ENCODE measurements at places on chromosomes 4 and X.

DNA sequence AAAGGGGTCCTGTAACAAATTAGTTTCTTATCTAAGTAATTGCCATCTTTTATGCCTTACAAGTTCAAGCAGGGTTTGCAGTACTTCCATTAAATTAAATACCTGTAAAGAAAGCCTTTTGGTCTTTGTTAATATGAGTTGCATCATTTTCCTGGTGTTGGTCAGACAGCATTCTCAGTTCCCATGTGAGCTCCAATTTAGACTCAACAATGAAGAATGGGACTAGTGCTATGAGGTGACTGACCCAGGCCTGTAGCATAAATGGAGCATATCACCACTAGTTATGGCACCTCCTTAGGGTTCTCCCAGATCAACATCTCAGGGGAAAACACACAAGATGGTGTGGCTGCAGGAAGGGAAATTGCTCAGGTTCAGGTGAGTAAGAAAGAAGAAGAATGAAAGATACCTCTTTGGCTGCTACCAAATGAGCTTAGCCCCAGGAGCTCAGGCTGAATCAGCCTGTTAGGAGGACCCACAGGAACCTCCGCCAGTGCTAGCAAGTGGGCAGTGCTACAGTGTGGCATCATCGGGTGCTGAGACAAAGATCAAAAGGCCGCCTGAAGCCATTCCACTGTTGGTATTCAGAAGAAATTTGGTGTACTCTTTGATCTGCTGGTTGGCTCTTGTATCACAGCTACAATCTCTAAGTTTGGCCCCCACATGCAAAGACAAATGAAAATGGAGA is 1.8 kb downstream of the TTC29 start:
- no peak for DNase-seq

- no peak for DNase-seq
These were observed 34.7 kb upstream of the NYX start for GRCh38 chrX:41412261-41413081.

GRCh38 chrX:147779173-147779572 is 132.5 kb upstream of the FMR1 start:
- DNase-seq = no peak

DNA sequence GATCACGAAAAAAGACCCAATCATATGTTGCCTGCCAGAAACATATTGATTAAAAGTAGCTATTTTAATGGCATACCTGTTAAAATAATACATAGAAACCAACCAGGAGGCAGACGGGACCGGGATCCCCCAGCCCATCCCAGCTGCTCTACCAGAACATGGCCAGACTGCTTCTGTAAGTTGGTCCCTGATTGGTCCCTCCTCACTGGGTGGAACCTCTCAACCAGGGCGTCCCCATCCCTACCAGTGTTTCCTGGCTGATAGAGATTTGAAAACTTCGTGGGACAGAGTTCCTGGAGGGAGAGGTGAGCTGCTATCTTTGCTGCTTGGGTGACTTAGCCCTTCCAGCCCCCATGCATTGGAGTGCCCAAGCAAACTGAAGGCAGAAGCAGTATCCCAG is 256.2 kb downstream of the TRAM1L1 start:
- DNase-seq = no peak

DNA sequence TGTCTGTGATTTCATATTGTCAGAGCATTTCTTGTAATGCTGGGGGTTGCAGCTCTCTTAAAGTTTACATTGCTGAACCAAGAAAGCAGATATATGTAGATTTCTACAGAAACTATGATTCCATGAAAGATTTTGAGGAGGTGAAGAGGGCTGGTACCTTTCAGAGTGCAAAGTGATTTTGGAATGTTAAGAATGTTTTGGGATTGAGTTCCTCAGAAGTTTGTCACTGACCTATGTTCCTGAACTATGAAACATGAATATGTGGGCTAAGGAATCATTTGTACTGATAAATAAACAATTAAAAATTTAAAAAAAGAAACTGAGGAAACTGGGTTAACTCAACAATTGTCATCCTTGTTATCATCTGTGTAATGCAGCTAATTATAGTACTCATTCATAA is 12.3 kb upstream of the CHIC2 start:
- no peak for DNase-seq

- DNase-seq = no peak
These were observed 252.1 kb upstream of the KLHL4 start for GRCh38 chrX:87265518-87265917.

DNA sequence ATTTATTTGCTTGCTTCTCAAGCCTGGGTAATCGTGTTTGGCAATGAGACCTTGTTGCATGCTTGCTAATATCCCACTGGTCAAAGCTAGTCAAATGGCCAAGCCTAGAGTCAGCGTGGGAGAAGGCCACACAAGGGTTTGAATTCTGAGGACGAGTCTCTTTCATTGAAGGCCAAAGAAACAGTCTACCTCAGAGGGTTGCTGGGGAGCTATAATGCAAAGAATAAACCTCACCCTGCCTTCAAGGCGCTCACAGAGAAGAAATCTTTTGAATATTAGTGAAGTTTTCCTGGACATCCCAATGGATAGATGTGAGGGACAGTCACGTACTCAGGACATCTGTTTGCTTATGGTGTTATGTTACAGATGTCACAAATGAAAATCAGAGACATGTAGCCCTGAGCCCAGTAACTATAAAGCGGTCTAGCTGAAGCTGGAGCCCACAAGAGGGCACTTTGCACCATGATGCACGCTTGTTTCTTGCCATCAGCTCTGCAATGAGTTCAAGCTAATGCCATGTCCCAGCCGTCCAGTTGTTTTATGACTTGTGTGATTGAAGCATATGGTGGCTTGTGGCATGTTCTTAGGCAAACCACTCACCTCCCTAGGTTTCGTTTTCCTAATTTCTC is 1.1 kb upstream of the TLR3 start:
- no peak for DNase-seq

DNA sequence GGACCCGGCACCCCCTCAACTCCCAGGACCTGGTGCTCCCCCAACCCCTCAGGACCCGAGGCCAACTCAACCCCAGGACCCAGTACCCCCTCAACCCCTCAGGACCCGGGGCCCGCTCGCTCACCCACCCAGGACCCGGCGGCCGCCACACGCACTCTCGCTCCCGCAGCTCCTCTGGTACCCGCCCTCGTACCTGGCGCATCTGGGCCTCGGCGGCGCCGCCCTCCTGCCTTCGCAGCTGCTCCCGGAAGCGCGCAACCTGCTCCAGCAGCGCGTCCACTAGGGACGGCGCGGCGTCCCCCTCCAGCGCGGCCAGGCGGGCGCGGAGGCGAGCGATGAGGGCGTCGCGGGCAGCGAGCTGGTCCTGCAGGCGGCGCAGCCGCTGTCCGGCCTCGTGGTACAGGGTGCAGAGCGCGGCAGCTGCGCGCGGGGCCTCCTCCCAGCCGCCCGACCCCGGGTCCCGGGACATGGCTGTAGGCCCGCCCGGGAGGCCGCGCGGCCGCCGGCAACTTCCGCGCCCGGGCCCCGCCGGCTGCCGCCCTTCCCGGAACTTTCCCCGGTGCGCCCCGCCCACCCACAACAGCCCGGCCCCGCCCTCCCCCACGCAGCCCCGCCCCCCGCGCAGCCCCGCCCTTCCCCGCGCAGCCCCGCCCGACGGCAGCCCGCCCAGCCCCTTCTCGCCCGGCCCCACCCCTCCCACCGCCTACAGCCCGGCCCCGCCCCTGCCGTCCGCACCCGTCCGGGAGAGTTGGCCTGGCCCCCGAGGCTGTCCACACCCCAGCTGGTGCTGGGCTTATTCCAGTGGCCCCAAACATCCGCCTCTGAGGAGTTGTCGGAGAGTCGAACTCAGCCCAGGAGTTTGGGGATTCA is at the start of gene TNIP2:
TSS of gene TNIP2 (minus strand) at position 516 of the 870 bp plus-strand sequence. CDS start at position 469, 47 bp downstream.
- DNase-seq = no peak

DNA sequence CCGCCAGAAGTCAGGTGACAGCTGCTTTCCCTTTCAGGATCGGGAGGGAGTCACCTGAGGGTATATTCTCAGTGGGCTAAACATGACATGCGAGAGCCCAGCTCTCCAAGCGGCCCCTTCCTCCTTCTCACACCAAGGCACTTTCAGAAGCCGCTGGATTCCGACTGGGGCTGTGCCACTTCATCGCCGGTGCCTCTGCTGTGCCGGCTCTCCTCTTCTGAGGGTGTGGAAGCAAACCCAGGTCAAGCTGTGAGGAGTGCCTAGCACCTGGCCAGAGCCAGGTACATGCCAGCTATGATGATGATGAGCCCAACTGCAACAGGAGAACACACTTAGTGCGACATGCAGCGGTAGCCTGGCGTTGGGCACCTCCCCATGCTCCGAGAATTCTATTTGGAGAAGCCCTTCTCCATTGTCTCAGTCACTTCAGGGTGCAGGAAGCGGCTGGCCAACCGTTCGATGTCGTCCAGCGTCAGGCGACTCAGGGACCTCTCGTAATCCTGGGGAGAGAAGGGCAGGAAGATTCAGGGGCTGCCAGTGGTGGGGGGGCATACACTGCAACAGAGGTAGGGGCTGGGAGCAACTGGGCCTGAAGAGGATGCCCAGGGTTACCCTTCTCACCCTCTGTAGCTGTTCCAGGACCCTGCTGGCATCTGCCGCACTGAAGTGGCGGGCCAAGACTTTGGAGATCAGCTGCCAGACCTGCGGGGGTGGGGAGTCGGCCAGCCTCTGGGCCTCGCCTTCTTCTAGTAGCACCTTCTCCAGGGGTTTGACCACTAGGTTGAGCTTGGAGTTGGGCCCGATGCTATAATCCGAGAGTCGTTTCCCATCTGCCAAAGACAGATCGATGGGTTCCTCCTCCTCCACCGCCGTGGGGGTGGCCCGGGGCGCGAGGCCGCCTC is 1.0 kb downstream of the UBL4A start:
- DNase-seq = no peak

- DNase-seq = no peak
These were observed 1.7 kb downstream of the PPP2R2C start for GRCh38 chr4:6470502-6471306.
